Left ventricle myocardium inferior (tissue), 1 donor: ENCODE measurements at places on chromosomes 4 and X.

GRCh38 chr4:174717828-174718227 is 111.2 kb downstream of the GLRA3 start:
- no peak for DNase-seq

DNA sequence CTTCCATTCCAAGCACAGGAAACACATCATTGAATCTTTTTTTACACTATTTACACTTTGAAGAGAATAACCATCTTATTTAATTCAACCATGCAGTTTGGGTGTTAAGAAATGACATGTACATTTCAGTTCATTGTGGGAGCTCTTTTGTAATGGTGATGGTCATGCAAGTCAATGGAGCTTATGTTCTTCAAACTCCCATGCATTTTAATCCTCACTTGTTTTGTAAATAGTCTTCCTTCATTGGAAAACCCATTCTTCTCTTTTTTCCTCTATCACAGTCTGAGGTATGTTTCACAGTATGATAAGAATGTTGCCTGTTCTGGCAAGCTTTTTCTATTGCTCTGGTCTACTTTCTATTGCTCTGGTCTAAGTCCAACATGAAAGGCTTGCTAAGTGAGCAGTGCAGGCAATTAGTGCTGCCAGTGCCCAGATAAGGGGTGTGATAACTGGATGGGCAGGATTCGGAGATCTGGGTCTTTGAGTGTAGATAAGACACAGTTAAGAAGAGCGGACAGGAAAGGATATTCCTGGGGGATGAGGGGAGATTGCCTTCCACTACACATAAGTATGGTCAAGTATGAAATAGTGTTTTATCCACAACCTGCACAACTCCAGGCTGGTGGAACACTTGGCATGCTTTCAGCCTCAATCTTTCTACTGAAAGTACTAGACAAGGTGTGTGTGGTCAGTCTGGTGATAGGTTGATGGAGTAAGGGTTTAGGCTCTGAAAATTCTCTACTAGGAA is 17.1 kb downstream of the AFP start:
- no peak for DNase-seq

- no peak for DNase-seq
Observed at GRCh38 chr4:158993891-158994290, 109.0 kb upstream of the RAPGEF2 start.

- no peak for DNase-seq
Observed at GRCh38 chrX:69101683-69102251, 63.5 kb downstream of the PJA1 start.

DNA sequence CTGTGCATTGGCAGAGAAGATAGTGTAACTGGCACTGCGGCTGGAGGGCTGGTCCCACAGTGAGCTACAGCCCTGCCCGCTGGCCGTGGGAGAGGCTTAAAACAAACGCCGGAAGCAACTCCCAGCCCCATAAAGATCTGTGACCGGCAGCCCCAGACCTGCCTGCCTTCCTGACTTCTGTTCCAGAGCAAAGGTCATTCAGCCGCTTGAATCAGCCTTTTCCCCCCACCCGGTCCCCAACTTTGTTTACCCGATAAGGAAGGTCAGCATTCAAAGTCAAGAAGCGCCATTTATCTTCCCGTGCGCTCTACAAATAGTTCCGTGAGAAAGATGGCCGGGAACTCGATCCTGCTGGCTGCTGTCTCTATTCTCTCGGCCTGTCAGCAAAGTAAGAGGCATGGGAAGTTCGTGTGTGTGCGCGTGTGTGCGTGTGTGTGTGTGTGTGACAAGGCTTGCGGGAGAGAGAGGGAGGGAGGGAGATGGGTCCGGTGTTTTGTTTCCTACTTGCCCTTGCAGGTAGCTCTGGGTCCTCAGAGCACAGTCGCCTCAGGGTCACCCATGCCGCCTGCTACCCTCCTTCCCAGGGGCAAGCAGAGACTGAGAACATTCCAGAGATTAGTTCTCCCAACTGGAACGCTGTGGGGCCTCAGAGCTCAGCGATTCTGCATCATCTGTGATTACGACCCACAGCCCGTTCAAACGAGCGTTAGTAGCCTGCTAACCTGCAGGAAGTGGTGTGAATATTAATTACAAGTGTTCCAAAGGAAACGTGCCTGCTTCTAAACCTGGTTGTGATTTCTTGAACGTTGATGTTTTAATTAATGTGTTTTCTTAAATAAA is at the start of gene MGST2:
Gene MGST2 (plus strand): TSS at position 130 of the 840 bp plus-strand sequence. CDS start 201 bp downstream, at position 331.
- peak; percentile 77 for DNase-seq

- DNase-seq = no peak
Observed at GRCh38 chr4:102616636-102617035, 115.5 kb downstream of the NFKB1 start.

DNA sequence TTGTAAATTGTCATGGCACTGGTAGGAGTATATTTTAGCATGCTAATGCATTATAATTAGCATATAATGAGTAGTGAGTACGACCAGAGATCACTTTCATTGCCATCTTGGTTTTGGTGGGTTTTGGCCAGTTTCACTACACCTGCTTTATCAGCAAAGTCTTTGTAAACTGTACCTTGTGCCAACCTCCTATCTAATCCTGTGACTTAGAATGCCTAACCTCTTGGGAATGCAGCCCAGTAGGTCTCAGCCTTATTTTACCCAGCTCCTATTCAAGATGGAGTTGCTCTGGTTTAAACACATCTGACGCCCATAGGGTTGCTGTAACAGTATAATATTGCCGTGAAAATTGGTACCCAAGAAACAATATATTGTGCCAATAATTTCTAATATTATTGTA is 159.4 kb downstream of the MAGEB5 start:
- no peak for DNase-seq

GRCh38 chr4:139018501-139018900 is 2.9 kb downstream of the NOCT start:
- DNase-seq = no peak

GRCh38 chr4:90357117-90357710 is 230.0 kb downstream of the CCSER1 start:
- no peak for DNase-seq

- no peak for DNase-seq
Observed at GRCh38 chr4:84022564-84022963, 476.5 kb downstream of the NKX6-1 start.

DNA sequence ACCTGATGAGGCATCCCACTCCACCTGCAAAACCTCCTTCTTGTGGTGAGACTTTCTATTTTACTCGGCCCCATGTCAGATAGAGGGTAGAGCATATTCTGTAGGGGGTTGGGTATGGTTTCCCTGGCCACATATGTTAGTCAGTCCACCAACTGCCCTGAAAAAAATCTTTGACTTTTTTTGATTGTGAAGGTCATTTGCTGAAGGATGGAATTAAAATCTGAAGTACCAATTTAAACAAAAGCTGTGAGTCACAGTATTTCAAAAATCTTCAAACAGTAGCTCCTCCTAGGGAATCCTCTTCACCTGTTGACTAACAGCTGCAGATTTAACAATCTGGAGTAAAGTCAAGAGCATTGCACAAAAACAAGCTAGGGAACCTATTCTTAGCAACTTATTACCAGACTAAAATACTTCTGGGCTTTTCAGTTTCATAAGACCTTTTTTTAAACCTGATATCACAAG is 8.0 kb upstream of the CCDC110 start:
- no peak for DNase-seq

DNA sequence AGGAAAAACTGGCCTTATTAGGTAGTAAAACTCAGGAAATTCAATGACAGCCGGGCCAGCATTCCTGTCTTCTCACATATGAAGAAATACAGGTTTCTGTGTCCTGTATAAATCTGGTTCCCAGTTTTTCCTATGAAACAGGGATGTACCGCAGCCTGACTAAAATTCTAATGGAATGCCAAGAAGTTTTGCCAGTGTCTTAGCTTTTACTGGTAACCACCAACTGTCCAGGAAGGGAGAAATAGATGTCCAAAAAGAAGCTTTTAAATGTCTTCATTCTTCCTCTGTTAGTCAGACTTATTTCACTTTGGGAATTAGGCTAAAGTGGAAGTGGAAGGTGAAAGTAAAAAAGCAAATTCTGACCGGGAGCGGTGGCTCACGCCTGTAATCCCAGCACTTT is 108.0 kb upstream of the TBL1X start:
- no peak for DNase-seq

- DNase-seq = no peak
Observed at GRCh38 chr4:10395971-10396580, 61.1 kb downstream of the ZNF518B start.

GRCh38 chrX:109448282-109448938 is 33.5 kb downstream of the GUCY2F start:
- no peak for DNase-seq

GRCh38 chr4:128387600-128388351 is 100.2 kb upstream of the PGRMC2 start:
- no peak for DNase-seq

DNA sequence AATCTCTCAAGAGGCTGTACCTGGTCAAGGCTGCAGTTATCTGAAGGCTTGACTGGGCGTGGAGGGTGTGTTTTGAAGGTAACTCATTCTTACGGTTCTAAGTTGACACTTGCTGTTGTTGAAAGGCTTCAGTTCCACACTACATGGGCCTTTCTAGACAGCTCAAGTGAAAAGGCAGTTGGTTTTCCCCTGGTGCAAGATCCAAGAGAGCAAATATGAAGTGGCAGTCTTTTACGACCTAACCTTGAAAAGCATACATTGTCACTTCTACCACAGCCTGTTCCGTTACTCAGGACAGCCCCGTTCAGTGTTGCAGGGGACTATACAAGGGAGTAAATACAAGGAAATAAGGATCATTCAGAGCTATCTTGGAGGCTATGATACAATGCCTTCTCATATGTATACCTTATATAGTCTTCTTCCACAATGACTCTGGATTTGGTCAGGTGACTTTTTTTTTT is 46.2 kb downstream of the PDS5A start:
- no peak for DNase-seq

- DNase-seq = peak; percentile 10
Observed at GRCh38 chr4:6380746-6381410, 91.5 kb downstream of the PPP2R2C start.

- DNase-seq = no peak
Observed at GRCh38 chr4:128286474-128287058, 1.0 kb downstream of the PGRMC2 start.

GRCh38 chrX:1453395-1453783 is 680 bp upstream of the ASMTL start:
- no peak for DNase-seq

DNA sequence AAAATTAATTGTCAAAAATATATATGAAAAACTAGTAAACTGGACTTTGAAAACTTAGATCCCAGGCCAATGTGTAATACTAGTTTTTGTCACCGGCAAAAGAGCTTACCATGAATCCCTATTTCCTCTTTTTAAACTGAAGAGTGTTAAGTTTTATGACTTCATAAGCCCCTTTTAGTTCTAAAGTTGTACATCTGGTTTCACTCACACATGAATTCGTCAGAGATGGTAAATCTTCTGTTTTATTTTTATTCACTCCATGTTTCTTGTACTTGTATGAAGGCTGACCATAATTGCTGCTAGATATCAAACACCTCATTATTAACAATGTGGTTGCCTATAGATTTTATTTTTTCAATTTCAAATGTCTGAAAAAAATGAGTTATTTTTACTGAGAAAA is 827.9 kb downstream of the PCDH7 start:
- DNase-seq = no peak

DNA sequence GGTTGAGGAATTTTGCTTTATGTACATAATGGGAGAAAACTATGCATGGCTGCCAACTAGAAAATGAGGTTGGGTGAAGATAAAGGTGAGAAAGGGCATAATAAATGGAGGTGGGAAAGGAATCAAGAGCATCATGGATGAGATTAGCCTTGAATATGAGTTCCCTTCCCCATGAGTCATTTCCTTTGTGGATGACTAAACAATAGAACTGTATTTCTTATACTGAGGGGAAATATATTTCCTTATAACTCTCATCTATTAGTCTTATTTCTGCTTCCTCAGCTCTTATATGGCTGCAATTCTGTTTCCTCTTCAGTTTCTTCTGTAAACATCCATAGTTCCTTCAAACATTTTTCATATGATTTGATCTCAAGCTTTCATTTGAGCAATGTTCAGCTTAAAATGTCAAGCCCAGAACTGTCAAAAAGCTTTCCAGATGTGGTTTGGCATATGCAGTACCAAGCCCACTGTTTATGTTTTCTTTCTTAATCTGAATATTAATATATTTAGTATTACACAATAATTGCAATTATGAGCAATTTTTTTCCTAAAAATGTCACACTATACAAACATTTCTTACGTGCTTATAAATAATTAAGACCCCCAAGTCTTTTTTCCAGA is 100.7 kb upstream of the GRPR start:
- no peak for DNase-seq

GRCh38 chr4:106021737-106022410 is 126.6 kb downstream of the NPNT start:
- no peak for DNase-seq

DNA sequence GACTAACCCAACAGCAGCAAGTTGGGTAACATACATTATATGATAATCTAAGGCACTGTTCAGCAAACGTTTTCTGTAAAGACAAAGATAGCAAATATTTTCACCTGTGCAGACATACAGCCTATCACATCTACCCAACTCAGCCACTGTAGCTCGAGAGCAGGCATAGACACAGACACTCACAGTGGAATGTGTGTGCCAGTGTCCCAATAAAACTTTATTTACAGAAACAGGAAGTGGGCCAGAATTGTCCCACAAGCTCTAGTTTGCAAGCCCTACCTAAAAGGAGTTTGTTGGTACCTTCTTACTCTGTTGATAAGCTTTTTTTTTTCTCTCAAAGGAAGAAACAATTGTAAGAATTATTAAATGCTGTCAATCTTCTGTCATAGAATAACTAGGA is 11.9 kb upstream of the FAM9A start:
- no peak for DNase-seq

GRCh38 chr4:134024251-134024650 is 177.3 kb downstream of the PABPC4L start:
- no peak for DNase-seq
